Muscle of back (tissue), 13 donors: ENCODE measurements at places on chromosomes 3 and 15. TPM values are rescaled to one million over a fixed set of nuclear protein-coding genes. Genes with fewer than 3 reads are reported as not detected.

ADGRG7 gene
- polyA plus RNA-seq: not detected

GOLGA8R gene
- 4.2 TPM for polyA plus RNA-seq

ANKRD34C gene
- polyA plus RNA-seq: not detected

SLC24A5 gene
- polyA plus RNA-seq: 1.9 TPM

LARP6 gene
- 14.1 TPM for polyA plus RNA-seq

DNA sequence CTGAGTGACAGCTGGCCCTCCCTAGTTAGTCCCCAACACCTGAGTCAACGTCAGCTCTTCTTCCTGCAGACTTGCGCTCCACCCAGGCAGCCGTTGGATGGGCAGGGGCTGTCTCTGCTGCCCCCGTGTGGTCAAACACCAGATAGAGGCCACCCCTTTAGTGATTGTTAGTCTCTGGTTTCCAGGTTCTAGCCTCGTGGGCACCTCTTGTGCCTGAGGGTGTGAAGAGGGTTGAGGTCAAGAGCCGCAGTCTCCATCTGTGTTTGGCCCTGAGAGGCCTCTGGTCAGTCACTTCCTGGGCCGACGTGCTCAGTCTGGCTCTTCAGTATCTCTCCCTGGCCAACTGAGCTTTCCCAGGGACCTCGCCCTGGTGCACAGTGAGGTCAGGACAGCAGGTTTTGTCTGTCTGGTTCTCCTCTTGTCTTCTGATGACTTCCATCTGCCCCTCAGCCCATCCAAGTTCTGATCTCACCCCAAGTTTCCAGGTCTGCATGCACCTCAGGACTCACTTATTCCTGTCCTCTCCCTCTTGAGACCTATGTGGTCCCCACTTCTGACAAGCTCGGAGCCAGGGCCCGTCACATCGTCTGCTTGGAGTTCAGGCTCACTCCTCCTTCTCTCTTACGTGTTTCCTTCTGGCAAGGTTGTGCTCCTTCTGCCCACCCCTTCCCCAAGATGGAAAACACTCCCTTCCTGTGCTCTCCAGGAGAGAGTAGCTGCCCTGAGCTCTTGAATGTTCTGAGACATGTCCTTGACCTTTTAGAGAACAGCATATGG lies 20.9 kb downstream of the CD276 start:
- DNase-seq: peak; percentile 73

- DNase-seq: no peak
These were observed 134.0 kb downstream of the MFSD1 start for GRCh38 chr3:158935846-158936245.

GRCh38 chr3:8441969-8442559 lies 59.6 kb upstream of the LMCD1 start:
- DNase-seq: peak; percentile 83

GRCh38 chr3:49120438-49121131 lies at the start of gene USP19:
Gene USP19, minus strand, starts transcription at chr3:49120823. Its CDS starts 1,678 bp downstream, at chr3:49119145.
- DNase-seq: peak; percentile 96

- DNase-seq: no peak
These were observed 72.7 kb downstream of the IL1RAP start for GRCh38 chr3:190586631-190587011.

- DNase-seq: peak; percentile 39
These were observed 236.3 kb downstream of the MEX3B start for GRCh38 chr15:81809543-81809942.

DNA sequence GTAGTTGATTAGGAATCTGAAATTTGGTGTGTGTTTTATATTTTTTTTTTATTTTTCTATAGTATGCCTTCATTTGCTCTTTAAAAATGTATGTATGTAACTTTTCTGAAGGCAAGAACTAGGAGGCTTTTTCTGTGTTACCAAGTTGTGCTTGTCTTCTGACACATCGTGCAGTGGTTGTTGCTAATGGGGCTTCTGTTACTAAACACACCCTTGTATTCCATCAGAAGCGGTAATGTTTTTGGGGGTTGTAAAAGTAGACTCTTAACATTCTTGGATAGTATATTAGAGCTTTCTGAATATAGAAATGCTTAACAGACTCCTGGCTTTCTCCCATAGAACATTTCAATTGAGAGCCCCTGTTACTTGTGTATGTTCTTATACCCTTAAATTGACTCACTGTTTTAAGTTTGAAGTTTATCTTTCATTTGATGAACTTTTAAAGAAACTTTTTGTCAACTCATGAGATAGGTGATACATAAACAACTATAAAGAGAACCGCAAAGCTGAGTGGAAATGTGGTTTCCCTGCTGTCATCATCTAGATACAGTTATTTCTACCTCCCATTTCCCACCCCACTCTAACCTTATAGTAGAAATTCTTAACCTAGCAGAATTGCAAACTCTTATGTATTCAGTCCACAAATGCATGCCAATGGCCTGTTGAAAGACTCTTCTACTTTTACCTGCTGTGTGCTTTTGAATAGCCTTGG lies 2.5 kb downstream of the TIPARP start:
- DNase-seq: no peak

DNA sequence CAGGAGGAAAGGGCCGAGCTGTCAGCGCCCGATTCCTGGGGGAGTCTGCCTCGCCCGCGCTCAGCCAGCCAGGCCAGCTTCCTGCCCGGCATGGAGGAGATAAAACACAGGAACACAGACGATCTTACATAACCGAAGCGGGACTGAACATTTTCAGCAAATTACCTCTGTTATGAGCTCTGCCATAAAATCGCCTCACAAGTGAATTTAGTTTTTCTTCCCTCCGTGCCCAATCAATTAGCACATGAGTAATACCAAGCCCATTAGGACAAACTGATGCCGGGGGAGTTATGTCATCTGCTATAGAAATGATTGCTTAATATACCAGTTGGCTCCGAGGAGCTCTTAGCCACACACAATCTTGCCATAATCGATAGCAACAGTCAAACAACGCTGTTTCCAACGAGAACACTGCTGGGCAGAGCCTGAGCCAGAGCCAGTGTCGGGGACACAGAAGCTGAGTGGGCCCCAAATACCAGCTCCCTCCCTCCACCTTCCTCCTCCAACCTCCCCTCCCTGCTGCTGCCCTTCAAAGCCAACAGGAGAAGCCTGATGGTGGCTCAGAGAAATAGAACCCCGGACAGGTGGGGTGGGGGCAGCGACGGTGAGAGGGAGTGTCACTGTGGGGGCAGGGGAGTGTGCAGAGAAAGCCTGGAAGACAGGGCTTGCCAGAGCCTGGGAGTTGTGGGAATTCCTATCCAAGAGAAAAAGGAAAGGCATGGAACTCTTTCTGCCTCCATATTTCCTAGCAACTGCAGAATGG lies 279.4 kb upstream of the TLE3 start:
- DNase-seq: peak; percentile 74

GRCh38 chr15:100671858-100672543 lies 69.6 kb downstream of the ASB7 start:
- DNase-seq: peak; percentile 71

GRCh38 chr15:34726406-34727100 lies 28.2 kb downstream of the GJD2 start:
- DNase-seq: no peak

GRCh38 chr3:132317229-132317948 lies at the start of gene ACP3:
Gene ACP3, plus strand, starts transcription at chr3:132317407. Its CDS starts 50 bp downstream, at chr3:132317457.
- peak; percentile 69 for DNase-seq

DNA sequence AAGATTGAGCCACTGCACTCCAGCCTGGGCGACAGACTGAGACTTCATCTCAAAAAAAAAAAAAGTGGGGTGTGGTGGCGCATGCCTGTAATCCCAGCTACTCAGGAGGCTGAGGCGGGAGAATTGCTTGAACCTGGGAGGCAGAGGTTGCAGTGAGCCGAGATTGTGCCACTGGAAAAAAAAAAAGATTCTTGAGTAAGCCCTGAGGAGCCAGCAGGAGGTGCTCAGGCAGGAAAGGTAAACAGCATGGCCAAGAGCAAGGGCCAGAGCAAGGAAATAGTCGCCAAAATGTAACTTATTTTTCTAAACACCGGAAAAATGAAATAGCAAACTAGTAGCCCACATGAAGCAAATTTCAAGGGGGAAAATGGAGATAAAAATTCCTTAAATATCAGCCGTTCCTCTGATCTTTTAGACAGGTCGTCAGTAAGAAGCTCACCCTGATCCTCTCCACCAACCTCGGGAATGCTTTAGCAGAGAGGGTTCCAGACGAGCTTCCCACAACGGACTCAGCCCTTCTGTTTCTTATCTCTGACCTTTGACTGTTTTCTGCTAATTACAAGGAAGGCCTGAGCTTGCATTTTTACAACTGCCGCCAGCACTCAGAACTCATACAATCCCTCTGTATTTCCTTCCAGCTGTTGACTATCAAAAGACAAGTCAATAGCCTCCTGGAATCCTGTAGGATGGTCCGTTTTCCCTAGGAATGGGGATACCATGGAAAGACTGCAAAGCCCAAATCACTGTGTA lies 45.0 kb upstream of the AKAP13 start:
- DNase-seq: no peak

- peak; percentile 71 for DNase-seq
These were observed at the start of gene FGF7 for GRCh38 chr15:49423021-49423420. Gene FGF7, plus strand, starts transcription at chr15:49423242. Its CDS starts 1,056 bp downstream, at chr15:49424298.

DNA sequence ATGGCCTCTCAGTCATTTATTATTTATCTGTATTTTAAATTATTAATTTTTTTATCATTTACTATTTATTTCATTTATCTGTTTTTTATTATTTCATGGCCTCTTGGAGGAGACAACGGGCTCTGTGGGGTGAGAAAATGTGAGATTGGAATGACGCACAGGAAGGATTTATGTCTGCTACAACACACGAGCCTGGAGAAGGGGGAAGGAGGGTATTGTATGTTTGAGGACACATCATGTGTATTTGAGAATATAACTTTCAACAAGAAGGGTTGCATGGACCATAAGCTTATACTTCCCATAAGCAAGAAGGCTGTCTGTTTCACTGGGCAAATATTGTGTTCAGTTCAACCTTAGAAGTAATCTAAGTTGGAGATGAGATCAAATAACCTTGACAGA lies 31.7 kb downstream of the LSM3 start:
- no peak for DNase-seq

- no peak for DNase-seq
These were observed 50.9 kb upstream of the BHLHE40 start for GRCh38 chr3:4928277-4928789.

GRCh38 chr3:111968319-111969054 lies 10.3 kb upstream of the ABHD10 start:
- no peak for DNase-seq

- no peak for DNase-seq
These were observed 260.6 kb upstream of the MME start for GRCh38 chr3:154819491-154819890.

DNA sequence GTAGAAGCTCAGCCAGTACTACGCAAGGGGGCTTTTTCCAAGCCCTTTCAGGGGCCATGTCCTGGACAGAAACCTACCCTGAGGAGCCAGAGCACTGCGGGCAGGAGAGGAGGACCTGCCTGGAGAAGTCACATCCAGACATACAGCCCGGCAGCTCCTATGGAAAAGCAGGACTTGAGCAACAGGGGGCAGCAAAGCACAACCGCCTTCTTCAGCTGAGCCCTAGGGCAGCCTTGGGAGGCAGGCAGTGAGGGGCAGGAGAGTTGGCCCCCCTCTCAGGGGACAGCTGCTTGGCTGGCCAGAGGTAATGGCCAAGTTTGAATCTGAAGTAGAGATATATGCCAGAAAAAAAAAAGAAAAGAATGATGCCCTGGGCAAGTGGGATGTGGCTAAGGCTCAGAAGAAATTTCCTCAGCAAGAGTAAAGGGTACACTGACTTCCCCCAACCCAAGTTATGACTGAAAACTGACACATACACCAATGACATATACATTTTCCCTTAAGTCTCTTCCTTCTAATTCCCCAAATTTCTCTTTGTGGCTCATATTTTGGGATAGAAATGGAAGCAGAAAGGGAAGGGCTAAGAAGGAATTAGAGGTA lies 56.9 kb downstream of the CYP19A1 start:
- peak; percentile 19 for DNase-seq

- no peak for DNase-seq
These were observed 110.0 kb upstream of the PLSCR5 start for GRCh38 chr3:146715170-146715569.
